Trophoblast cell (in vitro differentiated cells and primary cell): ENCODE measurements at places on chromosomes 4 and X.

- peaks cover 7% of the 10 kb centered on the region for H3K36me3 ChIP-seq
- H3K27me3 ChIP-seq: no peaks in the 10 kb centered on the region
- H3K4me3 ChIP-seq: no peak overlapping the region
These were observed 80.7 kb downstream of the SNX25 start for GRCh38 chr4:185290018-185290607.

DNA sequence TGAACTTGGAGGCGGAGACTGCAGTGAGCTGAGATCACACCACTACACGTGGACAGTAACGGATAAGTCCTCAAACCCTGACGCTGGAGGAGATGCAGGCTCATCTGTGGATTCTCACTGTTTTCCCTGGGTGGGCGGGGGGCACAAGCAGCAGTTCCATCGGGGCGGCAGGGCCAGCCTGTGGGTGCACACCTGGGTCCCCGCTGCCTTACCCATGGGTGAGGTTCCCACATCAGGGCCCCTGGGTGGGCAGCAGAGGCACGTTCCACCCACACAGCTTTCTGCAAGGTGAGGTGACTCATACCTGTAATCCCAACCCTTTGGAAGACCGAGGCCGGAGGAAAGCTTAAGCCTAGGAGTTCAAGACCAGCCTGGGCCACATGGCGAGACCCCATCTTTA, 56.6 kb upstream of the MXD4 start:
- H3K36me3 ChIP-seq: no peaks in the 10 kb centered on the region
- no peaks in the 10 kb centered on the region for H3K27me3 ChIP-seq
- no peak overlapping the region for H3K4me3 ChIP-seq
- H3K4me1 ChIP-seq: no peaks in the 10 kb centered on the region
- DNase-seq: no peak
- H3K27ac ChIP-seq: no peak overlapping the region

DNA sequence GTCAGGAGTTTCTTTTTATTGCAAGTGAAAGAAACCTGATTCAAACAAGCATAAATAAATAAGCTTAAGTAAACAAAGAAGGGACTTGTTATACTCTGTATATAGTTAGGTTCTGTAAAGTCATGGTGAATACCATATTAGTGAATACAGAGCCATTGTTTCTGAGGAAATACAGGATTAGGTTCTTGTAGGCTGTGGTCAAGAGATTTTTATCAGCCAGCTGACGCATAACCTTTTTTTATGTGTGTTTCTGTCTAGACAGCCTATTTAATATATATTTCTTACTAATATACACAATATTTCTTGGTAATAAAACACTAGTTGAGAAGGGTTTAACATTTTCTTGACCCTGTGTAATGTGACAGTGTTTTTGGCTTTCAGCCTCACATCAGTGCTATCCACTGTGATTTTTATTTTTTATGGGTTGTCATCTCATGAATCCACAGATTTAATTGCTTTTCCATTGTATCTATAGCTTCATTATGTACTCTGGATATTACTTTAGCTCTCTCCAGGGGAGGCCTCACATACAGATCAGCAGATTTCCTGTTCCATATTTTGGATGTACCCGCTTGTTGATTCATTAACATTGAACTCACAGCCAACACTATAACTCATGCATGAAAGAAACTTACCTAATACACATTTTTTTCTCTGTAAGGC, 8.0 kb downstream of the HERC3 start:
- no peaks in the 10 kb centered on the region for H3K4me1 ChIP-seq
- H3K27me3 ChIP-seq: no peaks in the 10 kb centered on the region
- no peak overlapping the region for H3K4me3 ChIP-seq
- H3K36me3 ChIP-seq: no peaks in the 10 kb centered on the region
- DNase-seq: peak; percentile 36

DNA sequence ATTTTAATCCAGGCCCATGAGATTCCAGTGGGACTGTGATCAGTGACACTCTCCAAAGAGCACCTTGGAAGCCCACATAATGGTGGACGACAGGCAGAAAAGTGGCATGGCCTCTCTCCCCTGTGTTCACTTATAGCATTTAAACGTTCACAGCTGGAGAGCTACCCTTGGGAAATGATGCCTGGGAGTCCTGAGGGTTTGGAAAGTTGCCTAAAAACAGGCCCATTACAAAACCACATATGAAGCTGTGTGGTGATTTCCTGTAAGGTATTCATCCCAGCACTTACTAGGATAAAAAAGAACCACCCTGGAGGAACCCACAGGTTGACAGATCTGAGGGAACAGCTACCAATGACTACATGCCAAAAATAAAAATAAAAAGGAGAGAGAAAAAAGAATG, 193.2 kb downstream of the RASL11B start:
- DNase-seq: no peak
- no peaks in the 10 kb centered on the region for H3K36me3 ChIP-seq

- peaks cover 2% of the 10 kb centered on the region for H3K27me3 ChIP-seq
- no peaks in the 10 kb centered on the region for H3K36me3 ChIP-seq
- no peak overlapping the region for H3K27ac ChIP-seq
- H3K4me3 ChIP-seq: no peak overlapping the region
- no peak for DNase-seq
These were observed 3.9 kb upstream of the GLRB start for GRCh38 chr4:157072002-157072401.

- H3K27me3 ChIP-seq: no peaks in the 10 kb centered on the region
- DNase-seq: peak; percentile 44
- peak overlapping the region; percentile 56 for H3K4me3 ChIP-seq
- no peak overlapping the region for H3K27ac ChIP-seq
- H3K4me1 ChIP-seq: peaks cover 6% of the 10 kb centered on the region
These were observed 848 bp upstream of the KCND1 start for GRCh38 chrX:48972220-48973164.

DNA sequence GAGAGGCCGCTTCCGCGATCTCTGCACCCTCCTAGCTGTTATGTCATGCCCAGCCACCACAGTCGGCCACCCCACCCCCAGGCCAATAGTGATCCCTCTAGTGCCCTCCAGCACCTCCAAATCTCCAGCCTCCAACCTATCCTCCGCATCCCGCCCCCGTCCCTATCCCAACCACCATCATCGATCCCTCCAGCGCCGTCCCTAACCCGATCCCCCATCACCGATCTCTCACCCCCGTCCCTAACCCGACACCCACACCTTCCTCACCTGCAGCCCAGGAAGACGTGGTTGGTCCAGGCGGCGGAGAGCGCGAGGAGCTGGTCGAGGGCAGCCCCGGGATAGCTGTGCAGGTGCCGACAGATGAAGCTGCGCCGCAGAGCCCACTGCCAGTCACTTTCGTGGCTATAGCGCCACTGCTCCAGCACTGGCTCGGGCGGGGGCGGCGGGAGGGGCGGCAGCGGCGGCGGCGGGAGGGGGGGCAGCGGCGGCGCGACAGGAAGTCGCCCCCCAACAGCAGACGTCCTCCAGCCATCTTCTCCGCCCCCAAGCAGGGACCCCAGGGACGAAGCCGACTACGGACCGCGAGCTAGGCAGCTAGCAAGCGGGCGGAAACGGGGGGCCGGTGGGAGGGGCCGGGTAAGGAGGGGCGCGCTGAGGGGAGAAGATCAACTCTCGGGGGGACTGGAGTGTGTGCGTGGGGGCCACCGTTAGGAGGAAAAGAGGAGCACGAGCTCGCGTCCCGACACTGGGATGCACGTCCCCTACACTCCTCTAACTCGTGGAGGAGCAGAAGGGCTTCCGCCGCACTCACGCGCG, 552 bp downstream of the NKRF start:
- H3K4me3 ChIP-seq: peak overlapping the region; percentile 98

DNA sequence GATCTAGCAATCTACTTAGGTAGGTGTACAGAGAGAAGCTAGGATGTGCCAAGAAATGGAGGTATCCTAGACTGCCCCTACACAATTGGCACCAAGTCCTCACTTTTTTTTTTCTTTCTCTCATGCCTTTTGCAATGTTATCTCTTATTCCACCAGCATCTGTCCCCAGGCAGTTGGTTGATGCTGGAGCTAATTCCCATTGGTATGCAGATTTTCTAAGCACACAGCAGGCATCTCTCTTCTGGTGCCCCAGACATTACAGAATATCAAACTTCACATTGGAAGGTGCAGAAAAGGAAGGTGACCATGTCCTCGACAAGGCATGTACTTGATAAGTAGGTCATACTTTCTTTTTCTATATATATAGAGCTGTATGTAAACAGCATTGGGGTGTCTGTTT, 21.6 kb downstream of the LUZP4 start:
- DNase-seq: no peak
- no peaks in the 10 kb centered on the region for H3K4me1 ChIP-seq
- no peaks in the 10 kb centered on the region for H3K36me3 ChIP-seq
- H3K4me3 ChIP-seq: no peak overlapping the region
- H3K27me3 ChIP-seq: no peaks in the 10 kb centered on the region
- H3K27ac ChIP-seq: no peak overlapping the region

GRCh38 chr4:166839615-166840251, 394.6 kb downstream of the SPOCK3 start:
- H3K27me3 ChIP-seq: no peaks in the 10 kb centered on the region
- no peak overlapping the region for H3K27ac ChIP-seq
- no peaks in the 10 kb centered on the region for H3K4me1 ChIP-seq
- no peak overlapping the region for H3K4me3 ChIP-seq
- H3K36me3 ChIP-seq: no peaks in the 10 kb centered on the region

DNA sequence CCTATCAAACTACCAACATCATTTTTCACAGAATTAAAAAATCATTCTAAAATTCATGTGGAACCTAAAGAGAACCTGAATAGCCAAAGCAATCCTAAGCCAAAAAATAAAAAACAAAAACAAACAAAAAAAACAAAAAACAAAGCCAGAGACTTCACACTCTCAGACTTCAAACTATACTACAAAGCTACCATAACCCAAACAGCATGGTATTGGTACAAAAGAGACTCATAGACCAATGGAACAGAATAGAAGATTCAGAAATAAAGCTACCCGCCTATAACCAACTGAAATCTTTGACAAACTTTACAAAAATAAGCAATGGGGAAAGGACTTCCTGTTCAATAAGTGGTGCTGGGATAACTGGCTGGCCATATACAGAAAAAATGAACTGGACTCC, 152.3 kb upstream of the SMIM31 start:
- H3K27me3 ChIP-seq: no peaks in the 10 kb centered on the region
- DNase-seq: no peak
- no peak overlapping the region for H3K4me3 ChIP-seq
- H3K36me3 ChIP-seq: no peaks in the 10 kb centered on the region
- H3K27ac ChIP-seq: no peak overlapping the region

- no peak overlapping the region for H3K27ac ChIP-seq
- peaks cover 4% of the 10 kb centered on the region for H3K4me1 ChIP-seq
- H3K4me3 ChIP-seq: no peak overlapping the region
- no peaks in the 10 kb centered on the region for H3K27me3 ChIP-seq
- DNase-seq: no peak
These were observed 88.2 kb upstream of the STS start for GRCh38 chrX:7059214-7059838.

DNA sequence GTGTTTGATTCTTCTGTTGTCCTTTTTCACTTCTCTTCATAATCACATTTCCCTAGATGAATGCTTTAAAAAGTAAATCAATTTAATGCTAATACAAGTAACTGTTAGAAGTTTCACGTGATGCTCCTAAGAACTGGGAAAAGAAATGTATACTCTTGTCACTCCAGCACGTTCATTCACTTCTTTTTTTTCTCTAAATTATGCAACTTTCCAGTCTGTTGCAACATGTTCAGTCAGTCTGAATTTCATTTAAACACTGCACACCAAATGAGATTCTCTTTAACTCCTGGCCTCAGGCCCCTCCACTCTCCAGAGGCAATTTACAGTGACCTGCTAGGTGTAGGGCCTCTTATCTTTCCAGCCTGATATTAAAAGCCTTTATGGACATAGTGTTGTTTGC, 321.9 kb downstream of the HS3ST1 start:
- DNase-seq: peak; percentile 70
- no peak overlapping the region for H3K4me3 ChIP-seq
- no peak overlapping the region for H3K27ac ChIP-seq
- H3K4me1 ChIP-seq: no peaks in the 10 kb centered on the region

GRCh38 chrX:38859602-38860001, 58.3 kb downstream of the MID1IP1 start:
- no peak overlapping the region for H3K4me3 ChIP-seq
- no peak for DNase-seq
- no peaks in the 10 kb centered on the region for H3K27me3 ChIP-seq
